ENCODE measurements at places on chromosomes 12 and 14. TPM values are rescaled to one million over a fixed set of nuclear protein-coding genes. Genes with fewer than 3 reads are reported as not detected.
A peak's percentile ranks its signal among the peaks of the same experiment; 100 is the strongest.

DNA sequence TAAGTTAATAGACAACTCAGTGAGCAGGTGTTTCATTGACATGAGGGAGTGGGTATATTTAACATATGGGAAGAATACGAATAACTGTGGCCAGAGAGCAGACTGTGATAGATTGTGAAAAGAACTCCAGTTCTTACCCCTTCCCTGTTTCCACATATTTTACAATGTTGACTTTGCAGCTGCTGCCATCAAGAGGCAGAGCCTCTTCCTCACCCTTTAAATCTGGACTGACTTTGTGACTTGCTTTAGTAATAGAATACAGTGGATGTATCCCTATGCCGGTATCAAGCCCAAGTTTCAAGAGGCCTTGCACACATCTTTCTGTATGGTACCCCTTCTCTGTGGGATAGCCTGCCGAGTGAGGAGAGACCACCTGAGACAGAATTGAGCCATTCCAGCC is 356.7 kb downstream of the ETNK1 start:
- ATAC-seq: no peak

- no peak for ATAC-seq
These were observed 38.0 kb upstream of the WSCD2 start for GRCh38 chr12:108090932-108091678.

GRCh38 chr14:33480071-33480886 is 470.6 kb downstream of the EGLN3 start:
- ATAC-seq: no peak

DNA sequence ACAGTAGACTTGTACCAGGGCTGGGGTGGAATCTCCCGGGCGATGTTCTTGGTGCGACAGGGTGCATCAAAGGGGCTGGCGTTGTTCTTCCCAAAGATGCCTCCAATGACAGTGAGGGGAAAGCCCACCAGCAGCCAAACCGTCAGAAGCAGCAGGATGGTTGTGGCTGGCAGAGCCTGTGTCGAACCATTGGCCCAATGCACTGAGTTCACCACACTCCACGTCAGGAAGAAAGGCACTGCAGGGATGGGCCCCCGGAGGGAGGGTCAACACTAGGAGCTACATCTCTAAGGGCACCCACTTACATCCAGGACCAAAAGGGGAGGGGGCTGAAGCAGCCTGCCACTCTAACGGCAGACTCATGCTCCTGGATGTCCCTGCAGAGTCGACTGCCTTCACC is 1.8 kb upstream of the IPO4 start:
- no peak for ATAC-seq

- no peak for ATAC-seq
These were observed 72.6 kb downstream of the C12orf75 start for GRCh38 chr12:105403095-105403494.

GRCh38 chr14:57391517-57392195 is 1.3 kb downstream of the NAA30 start:
- ATAC-seq: no peak

GRCh38 chr12:49043856-49044258 is 16.7 kb downstream of the KMT2D start:
- peak; percentile 30 for ATAC-seq

GRCh38 chr12:57088354-57089270 is at the start of gene NAB2:
Gene NAB2 (plus strand): TSS chr12:57089114. CDS start chr12:57089272, 158 bp downstream.
- peak; percentile 76 for ATAC-seq

- no peak for ATAC-seq
These were observed 7.2 kb upstream of the SH2B3 start for GRCh38 chr12:111398530-111398929.

GRCh38 chr12:89521364-89522223 is 3.0 kb downstream of the GALNT4 start:
- no peak for ATAC-seq

DNA sequence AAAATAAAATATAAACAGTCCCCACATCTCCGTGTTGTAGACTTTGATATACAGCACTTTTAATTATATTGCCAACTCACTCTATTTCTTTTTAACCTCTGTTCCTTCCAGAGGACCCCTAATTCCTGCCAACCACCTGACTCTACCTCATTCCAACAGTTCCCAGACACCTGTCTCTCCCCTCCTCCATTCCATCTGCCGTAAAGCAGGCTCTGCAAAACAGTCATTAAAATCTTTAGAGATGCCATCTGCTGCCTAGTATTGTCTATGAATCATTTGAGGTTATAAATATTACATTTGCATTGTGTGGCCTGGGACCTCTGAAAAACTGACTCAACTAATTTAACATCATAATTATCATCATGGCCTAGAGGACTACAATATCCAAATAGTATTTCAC is 148.8 kb upstream of the DCN start:
- no peak for ATAC-seq

DNA sequence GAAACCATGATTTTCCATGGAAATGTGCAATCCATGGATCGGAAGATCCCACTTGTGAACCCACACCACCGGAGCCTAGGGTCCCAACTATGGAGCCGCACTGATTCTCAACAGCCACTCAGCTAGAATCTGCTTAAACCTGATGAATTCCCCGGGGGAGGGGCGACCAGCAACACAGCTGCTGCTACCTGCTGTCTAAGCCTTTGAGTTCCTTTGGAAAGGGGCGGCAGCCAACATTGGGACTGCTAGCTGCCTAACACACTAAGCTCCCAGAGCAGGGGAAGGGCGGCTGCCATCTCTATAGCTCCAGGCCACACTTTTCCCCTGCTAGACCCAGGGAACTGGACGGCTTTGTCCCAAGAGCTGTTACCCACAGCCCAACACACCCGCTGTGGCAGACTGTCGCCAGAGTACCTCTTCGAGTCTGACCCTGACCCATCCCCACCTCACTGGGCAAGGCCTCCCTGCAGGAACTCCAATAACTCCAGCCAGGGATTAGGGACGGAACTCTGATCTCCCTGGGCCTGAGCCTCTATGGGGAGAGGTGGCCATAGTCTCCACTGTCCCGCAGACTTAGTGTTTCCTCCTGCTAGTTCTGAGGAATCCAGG is 205.8 kb upstream of the SLC16A7 start:
- ATAC-seq: no peak

POTEG gene
- not detected for total RNA-seq

NFATC4 gene
- total RNA-seq: 3.4 TPM

Data from esophagus mucosa (tissue), 1 donor.